Hematopoietic multipotent progenitor cell (in vitro differentiated cells): ENCODE measurements at places on chromosomes 5 and 9. TPM values are rescaled to one million over a fixed set of nuclear protein-coding genes. Genes with fewer than 3 reads are reported as not detected.

FCN1 gene
- 10.5 TPM for total RNA-seq

DNA sequence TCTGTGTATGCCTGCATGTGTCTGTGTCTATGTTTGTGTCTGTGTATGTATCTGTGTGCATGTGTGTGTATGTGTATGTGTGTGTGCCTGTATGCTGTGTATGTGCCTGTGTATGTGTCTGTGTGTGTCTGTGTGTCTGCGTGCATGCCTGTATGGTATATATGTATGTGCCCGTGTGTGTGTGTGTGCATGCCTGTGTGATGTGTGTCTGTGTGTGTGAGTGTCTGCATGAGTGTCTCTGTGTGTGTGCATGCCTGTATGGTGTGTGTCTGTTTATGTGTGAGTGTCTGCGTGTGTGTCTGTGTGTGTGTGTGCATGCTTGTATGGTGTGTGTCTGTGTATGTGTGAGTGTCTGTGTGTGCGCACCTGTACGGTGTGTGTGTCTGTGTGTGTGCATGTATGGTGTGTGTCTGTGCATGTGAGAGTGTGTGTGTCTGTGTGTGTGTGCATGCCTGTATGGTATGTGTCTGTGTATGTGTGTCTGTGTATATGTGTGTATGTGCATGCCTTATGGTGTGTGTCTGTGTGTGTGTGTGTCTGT, 137.1 kb upstream of the IRX2 start:
- no peak for DNase-seq

GRCh38 chr5:172679628-172680212, 38.7 kb downstream of the NEURL1B start:
- no peak for DNase-seq

DNA sequence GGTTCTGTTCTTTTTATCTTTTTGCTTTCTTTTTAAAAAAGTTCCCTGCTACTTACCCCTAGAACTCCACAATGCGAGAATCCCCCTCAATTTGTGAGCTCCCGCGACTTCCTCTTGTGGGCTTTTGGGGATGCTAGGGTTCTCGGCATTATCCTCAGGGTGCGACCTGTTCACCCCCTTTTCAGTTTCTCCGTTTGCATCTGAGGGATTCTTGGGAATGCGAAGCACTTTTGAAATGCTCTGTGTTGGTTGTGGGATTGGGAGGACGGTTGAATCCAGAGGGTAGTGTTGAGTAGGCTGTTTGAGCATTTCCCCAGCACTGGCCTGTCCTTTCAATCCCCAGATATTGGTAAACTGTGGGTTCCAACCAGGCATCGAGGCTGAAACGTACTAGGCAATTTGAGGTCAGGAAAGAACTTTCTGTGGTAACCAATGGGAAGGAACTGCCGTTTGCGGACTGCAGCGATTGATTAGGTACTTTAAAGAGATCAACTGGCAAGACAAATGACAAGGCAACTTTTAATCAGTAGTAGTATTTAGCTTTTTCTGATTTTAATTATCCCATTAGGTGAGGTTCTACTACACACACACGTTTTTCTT, 415 bp downstream of the XRCC4 start:
- no peak for DNase-seq

DNA sequence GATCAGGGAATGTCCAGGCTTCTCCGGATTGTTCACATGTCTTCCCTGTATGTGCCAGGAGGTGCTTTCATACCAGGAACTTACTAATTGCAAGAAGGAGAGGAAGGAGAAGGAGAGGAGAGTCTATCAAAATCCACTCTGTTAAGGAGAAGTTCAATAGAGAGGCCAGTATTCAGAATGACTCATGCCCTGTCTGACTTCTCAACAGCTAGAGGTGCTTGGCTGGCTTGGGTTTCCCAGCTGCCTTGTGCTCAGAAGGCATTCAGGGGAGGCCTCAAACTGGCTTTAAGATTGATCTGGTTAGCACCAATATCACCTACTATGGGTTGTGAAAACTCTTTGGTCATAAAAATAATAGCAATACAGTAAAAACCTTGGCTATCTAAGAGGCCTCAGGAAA, 167.9 kb upstream of the GLRA1 start:
- no peak for DNase-seq
